ENCODE measurements at places on chromosomes 12 and 14.

DNA sequence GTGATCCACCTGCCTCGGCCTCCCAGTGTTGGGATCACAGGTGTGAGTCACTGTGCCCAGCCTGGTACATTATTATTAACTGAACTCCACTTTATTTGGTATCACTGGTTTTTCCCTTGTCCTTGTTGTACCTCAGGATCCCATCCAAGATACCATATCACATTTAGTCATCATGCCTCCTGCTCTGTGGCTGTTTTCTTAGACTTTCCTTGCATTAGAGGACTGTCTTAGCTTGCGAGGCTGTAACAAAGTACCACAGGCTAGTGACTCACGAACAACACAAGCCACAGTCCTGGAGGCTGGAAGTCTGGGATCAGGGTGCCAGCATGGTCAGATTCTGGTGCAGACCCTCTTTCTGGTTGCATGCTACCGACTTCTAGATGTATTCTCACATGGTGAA lies 12.2 kb downstream of the KLC1 start:
- no peak for DNase-seq

GRCh38 chr12:19613051-19613535 lies 173.8 kb downstream of the AEBP2 start:
- no peak for DNase-seq

DNA sequence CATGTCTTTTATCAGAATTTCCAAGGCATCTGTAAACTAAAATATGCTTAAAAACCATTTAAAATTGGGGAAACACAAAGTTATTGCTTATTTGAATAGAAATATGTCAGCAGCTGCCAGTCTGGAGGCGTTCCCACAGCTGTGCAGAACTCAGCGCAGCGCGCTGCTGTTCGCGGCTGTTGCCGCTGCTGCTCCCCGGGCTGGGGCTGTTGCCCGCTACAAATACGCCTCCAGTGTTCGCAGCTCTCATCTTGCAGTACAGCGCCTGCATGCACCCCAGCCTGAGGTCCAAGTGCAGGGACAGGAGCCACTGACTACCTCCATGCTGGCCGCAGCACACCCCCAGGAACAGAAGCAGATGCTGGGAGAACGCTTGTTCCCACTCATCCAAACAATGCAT lies 216.2 kb downstream of the SLC16A7 start:
- DNase-seq: no peak

DNA sequence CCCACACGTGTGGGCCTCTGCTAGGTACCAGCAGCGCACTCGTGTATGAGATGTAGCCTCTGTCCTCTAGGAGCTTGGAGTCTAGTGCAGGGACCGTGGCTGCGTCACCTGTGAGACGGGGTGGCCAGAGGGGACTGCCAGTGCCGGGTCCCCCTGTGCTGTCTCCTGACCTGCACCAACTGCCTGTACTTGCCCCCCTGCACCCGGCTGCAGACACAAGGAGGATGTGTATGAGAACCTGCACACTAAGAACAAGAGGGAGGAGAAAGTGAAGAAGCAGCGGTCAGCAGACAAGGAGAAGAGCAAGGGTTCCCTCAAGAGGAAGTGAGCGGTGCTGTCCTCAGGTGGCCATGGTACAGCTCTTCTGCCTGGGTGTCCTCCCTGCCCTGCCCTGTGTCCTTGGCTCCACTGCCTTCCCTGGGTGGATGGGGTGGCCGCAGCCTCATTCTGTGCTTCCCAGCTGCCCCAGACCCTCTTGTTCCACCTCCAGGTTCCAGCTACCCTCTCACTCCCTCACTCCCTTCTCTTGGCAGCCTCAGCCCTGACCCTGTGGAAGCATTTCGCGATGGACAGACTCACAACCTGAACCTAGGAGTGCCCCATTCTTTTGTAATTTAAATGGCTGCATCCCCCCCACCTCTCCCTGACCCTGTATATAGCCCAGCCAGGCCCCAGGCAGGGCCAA lies 9.6 kb downstream of the PTPN6 start:
- DNase-seq: peak; percentile 48

DNA sequence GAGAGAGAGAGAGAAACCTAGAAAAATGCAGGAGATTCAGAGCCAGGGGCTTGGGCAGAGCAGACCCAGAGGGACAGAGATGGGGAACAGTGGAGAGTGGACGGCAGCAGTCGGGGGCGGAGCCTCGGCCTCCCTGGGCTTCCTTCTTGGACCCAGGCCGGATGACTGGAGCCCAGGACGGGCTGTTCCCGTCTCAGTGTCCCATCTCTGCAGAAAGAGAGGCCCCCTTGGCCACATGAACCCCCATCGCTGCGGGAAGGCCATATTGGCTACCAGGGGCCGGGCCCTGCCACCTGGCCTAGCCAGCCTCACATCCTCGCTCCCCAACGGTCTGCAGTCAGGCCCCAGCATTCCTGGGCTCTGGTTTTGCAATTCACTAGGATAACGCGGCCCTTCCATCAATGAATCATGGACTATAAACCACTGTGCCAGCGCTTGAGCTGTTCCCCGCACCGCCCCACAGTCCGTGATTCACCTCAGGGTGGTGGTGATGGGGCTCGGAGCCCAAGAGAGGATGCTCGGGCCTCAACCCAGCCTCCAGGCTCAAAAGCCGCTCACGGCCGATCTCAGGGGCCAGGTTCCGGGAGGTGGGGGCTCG lies 116.5 kb downstream of the RFLNA start:
- peak; percentile 94 for DNase-seq

- DNase-seq: no peak
Observed at GRCh38 chr12:46403719-46404070, 31.1 kb upstream of the SLC38A2 start.

- DNase-seq: peak; percentile 41
Observed at GRCh38 chr14:21070083-21070609, at the start of gene ARHGEF40. Gene ARHGEF40, plus strand, starts transcription at chr14:21070304. Its CDS starts 93 bp downstream, at chr14:21070397.

DNA sequence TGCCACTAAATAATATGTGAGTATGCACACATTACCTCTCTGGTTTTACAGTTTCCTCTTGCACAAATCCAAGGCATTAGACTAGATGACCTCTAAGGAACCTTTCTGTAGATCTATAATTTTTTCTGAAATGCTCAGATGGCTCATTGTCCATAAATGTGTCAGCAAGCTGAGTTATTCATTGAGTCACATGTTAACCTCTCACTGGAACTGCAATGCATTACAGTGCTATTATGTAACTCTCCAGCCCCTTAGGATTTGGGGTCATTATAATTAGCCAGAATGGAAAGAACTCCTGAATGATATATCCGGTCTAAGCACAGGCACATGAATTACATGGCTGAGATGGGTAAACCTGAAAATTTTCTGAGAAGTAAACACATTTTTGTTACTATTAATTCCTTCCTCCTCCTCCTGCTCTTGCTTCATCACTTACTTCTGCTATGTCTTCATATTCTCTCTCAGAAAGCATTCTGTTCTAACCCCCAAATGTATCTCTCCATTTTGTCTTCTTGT lies 20.3 kb upstream of the DRAM1 start:
- peak; percentile 61 for DNase-seq

DNA sequence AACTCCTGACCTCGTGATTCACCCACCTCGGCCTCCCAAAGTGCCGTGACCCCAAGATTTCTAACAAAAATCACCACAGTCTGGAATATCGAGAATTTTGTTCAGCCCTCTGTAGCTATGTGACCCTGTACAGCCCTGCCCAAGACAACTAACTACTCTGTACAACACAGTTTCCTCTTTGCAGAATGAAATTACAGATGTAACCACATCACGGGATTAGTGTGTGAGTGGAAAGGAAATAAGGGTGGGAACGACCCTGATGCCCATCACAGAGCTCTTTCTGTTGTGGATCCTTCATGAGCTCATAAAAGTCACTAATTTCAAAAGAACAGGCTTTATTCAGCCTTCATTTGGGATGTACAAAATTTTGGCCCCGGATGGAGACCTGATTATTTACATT lies 50.5 kb upstream of the KRR1 start:
- no peak for DNase-seq

Data from fibroblast of pulmonary artery (primary cell).